Stimulated activated CD4-positive, alpha-beta T cell treated with anti-CD3 and anti-CD28 coated beads, Interleukin-2, amount 100 ng/mL, for 24 hours (primary cell): ENCODE measurements at places on chromosomes 6 and 20.
A peak's percentile ranks its signal among the peaks of the same experiment; 100 is the strongest.

- DNase-seq = no peak
These were observed 382.1 kb upstream of the TSHZ2 start for GRCh38 chr20:52590100-52590499.

- no peak for DNase-seq
These were observed 60.2 kb upstream of the RPS6KA2 start for GRCh38 chr6:166687070-166687878.

GRCh38 chr6:169229615-169230321 lies 23.9 kb downstream of the THBS2 start:
- DNase-seq = no peak

DNA sequence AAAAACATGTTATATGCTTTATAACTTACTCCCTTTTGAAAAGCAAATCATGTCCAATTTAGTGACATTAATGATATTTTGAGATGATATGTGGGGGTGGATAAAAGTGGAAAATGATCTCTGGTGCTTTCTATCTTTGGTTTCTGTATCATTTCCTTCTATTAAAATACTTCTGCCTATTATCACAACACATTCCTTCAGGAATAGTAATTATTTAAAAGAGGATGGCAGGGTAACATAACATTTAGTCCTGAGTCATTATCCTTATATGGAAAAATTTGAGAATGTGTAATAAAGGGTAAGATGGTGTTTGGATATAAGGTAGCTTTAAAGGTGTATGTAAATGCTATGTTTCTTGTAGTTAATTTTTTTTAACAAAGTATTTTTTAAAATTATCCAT lies 657.7 kb downstream of the PHF3 start:
- DNase-seq = no peak

- no peak for DNase-seq
These were observed 39.1 kb downstream of the COL12A1 start for GRCh38 chr6:75166773-75167172.

- DNase-seq = peak; percentile 70
These were observed 122.6 kb downstream of the GPX5 start for GRCh38 chr6:28648035-28648877.

- DNase-seq = no peak
These were observed 146.5 kb downstream of the ZMYND8 start for GRCh38 chr20:47209982-47210381.

DNA sequence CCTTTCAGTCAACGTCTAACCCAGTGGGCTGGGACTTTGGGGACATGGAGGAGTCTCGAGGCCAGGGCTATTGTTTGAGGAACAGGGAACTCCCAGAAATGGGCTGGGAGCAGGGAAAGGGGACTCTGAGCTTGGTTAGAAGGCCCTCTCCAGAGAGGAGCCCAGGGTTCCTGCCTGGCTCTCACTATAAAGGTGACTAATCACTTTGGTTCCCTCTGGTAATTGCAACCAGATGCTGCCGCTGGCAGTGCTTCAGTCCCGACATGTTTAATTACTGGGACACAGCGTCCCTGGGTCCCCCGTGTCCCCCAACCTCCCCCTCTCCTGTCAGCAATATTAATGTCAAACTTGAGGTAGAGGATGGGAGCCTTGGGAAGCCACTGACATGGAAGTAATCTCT lies 5.0 kb upstream of the GDF5 start:
- no peak for DNase-seq

DNA sequence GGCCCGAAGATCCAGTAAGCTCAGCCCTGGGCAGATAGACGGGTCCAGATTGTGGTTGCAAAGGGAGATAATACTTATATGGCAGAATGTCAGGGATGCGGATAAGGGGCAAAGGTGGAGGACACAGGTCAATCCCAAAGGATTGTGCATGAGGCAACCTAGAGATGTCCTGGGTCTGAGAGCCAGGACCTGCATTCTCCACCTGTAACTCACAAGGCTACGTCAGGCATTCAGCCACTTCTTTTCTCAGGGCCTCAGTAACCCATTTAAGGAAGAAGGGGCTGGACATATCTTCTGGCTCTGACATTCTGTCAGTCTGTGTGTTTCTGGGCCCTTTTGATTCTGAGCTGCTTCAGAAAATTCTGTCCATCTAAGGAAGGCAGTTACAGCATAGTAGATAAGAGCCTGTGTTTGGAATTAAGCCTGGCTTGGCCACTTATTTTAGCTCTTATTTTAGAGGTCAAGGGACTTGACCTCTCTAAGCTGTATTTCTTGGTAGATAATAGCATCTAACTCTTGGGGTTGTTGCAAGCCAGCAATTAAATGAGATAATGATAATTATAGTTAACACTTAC lies 40.2 kb downstream of the CNBD2 start:
- DNase-seq = no peak

- DNase-seq = no peak
These were observed 41.7 kb upstream of the TULP4 start for GRCh38 chr6:158270389-158271127.

DNA sequence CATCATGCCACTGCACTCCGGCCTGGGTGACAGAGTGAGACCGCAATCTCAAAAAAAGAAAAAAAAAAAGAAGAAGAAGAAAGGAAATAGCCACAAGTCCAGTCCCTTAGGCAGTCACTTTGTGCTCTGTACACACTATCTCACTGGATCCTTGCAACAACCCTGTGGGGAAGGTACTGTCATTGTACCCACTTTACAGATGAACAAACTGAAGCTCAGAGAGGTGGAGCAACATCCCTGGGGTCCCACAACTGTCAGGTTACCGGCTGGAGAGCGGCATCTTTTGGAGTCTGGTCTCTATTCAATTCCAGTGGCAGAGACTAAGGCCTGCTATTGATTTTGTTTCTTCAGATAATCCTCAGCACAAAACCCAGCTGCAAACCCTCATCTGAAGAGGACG lies 12.2 kb downstream of the BPIFA2 start:
- no peak for DNase-seq

GRCh38 chr6:156652231-156652750 lies 124.9 kb upstream of the ARID1B start:
- DNase-seq = no peak
